RKO (cell line): ENCODE measurements at places on chromosomes 4 and X.
A peak's percentile ranks its signal among the peaks of the same experiment; 100 is the strongest.

- DNase-seq: no peak
These were observed 343.8 kb upstream of the CLNK start for GRCh38 chr4:11028334-11028733.

- peak; percentile 56 for DNase-seq
These were observed 59.8 kb upstream of the GPM6B start for GRCh38 chrX:13876652-13877051.

DNA sequence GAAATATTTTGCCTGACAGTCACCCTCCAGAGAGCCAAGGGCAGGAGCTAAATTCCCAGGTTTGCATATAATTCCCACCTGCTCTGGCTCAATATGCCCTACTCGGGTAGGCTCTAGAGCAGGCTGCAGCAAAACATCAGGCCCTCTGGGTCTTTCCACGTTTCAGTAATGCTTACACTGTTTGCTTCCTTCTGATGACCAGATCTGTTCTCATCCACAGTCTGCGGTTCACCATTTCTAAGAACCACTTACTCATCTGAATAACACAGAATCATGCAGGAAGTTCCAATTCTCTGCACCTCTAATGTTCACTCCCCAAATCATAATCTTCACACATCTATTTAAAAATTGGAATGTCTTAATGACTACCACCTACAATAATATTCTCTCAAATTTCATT, 141.4 kb downstream of the PPP3CA start:
- no peak for DNase-seq

GRCh38 chr4:35649778-35650177, 594.5 kb downstream of the ARAP2 start:
- no peak for DNase-seq

DNA sequence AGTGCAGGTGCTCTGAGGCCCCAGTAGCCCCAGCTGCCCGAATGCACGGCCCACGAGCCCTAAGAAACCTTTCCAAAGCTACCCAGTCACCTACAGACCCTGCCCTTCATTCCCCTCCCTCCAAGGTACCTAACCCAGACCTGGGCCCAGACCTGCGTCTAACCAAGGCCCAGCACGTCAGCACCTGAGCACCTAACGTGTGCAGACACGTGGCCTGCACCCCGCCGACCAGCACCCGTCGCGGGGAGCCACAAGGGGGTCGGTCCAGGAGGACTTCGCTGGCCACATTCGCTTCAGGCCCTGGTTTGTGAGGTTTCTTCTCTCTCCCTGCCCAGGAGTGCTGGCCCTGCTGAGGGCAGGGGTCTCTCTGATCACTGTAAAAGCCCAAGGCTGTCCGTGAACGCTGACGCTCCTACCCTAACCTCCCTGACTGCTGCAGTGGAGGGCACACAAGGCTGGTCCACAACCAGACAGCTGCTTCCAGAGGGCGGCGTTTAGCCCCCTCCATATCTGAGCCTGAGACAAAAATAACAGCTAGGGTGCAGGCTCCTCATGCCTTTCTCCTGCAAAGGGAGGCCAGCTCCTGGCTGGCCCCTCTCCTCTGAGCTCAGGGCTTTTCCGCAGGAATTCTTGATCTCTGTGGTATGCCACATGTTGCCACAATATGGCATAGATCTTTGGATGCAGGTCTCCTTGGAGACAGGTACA, 31.8 kb downstream of the WDR1 start:
- no peak for DNase-seq
